Endodermal cell (in vitro differentiated cells): ENCODE measurements at places on chromosomes 5 and 9.
A peak's percentile ranks its signal among the peaks of the same experiment; 100 is the strongest.

GRCh38 chr5:14364096-14364495, 217.5 kb upstream of the OTULINL start:
- no peak for DNase-seq

DNA sequence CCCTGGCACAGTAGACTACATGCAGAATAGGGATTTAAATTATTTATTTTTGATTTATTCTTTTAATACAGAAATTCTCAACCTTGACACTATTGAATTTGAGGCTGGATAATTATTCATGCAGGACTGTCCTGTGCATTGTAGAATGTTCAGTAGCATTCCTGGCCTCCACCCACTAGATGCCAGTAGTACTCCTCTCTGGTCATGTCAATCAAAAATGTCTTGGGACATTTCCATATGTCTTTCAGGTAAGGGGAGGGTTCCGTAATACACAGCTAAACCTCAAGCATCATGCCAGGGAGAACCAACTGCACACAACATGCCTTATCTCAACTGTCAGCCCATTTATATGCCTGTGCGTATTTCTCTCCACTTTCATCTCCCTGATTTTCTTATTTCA, 231.8 kb downstream of the BRINP1 start:
- DNase-seq, result no peak

GRCh38 chr9:125970340-125970739, 223.2 kb downstream of the PBX3 start:
- no peak for DNase-seq

- peak; percentile 76 for DNase-seq
Observed at GRCh38 chr9:125472926-125473701, 211.5 kb downstream of the GAPVD1 start.

GRCh38 chr9:69871118-69871834, 50.7 kb downstream of the CFAP95 start:
- no peak for DNase-seq

- DNase-seq, result no peak
Observed at GRCh38 chr5:92990771-92991170, 590.2 kb downstream of the NR2F1-AS1 start.

DNA sequence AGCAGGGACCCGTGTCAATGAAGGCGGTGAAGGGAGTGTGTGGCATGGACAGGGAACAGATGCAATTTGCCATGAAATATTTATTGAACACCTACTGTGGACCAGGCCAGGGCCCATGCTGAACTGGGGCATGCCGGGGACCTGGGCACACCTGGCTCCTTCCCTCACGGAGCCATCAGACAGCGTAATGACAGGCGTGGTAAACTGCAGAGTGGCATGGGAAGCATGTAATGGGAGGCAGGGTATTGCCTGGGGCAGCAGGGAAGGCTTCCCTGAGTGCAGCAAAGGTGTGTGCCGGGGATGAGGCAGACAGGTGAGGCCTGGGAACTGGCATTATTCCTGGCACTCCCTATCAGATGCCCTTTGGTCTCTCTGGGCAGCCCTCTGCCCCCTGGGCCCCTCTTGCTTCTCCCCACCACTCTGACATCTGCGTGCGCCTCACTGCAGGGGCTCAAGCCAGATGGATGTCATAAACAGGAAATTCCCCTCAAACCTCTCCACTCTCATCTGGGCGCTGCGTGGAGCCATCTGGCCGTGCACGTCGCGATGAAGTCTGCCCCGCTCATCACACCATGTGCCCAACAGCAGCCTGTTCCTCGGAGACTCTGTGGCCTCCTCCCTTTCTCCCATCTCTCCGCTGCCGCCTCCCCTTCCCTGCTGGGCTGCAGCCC, 67.6 kb downstream of the HMCN2 start:
- no peak for DNase-seq

- DNase-seq, result no peak
Observed at GRCh38 chr9:116411506-116411905, 257.9 kb downstream of the PAPPA start.

DNA sequence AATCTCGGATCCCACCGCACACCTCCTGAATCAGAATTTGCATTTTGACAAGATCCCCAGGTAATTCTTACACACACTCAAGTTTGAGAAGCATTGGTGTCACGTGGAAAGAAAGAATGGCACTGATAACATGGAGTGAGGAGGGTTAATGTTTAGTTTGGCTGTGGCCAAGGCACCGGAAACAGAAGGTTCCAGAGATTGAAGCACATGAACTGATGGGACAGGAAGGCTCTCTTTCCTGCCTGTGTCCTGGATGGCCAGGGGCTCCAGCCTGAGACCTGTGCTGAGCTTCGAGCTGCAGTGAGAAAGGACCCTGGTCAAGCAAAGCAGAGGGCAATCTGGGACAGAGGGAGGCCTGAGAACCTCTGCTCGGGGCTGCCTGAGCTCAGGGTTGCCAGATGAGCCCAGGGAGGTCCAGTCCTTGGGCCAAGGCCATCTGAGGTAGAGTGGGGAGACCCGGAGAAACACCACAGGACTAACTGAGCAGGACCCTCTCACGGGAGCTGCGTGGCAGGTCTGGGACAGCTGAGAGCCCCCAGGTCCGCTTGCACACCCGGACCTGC, 27.3 kb downstream of the AFAP1L1 start:
- DNase-seq, result no peak

DNA sequence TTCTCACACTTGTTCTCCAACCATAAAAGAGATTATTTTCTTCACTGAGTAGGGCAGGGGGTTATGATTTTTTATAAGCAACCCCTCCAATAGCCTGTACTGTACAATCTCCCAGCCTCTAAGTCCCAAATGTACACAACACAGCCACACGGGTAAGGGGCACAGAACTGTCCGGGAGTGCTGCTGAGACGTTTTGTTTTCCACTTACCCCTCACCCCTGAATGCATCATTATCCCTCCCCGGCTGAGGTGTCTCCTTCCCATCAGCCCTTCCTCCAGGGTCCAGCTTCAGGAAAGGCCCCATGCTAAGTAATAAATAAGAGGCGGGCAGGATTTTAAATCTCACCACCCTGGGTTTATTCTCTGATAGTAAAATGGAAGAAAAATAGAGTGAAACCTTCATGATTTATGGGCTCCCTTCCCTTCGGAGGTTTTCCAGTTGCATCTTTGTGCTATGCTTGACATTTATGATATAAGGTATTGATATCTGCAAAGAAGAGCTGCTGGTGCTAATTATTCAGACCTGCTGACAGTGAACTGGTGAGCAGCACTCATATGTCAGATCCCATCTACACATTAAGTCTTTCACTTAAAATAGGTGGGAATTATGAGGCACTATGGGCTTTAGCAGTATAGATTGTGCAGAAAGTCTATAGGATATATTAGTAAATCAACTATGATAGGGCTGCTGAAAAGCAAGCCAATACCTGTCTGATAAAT, 67.2 kb upstream of the MEGF10 start:
- no peak for DNase-seq

GRCh38 chr5:159759791-159760290, 156.4 kb upstream of the ADRA1B start:
- DNase-seq, result no peak

GRCh38 chr5:108430931-108431608, 49.2 kb upstream of the FBXL17 start:
- DNase-seq, result no peak
